Activated T-helper 2 cell treated with anti-CD3 and anti-CD28 coated beads, Interferon-gamma antibody, Interleukin-2, Interleukin-4, amounts not matched to agents 10 μg/mL and 5 μg/mL and 100 μg/mL, durations not matched to agents 14 hours and 24 hours and 36 hours (primary cell): ENCODE measurements at places on chromosomes 5 and 9. TPM values are rescaled to one million over a fixed set of nuclear protein-coding genes. Genes with fewer than 3 reads are reported as not detected.

SMIM15 gene
- 73.2 and 78.3 TPM in 2 replicates for total RNA-seq

NR4A3 gene
- total RNA-seq: 161 and 169 TPM in 2 replicates

ARPC5L gene
- total RNA-seq: 76.4 and 76.7 TPM in 2 replicates

KIF12 gene
- total RNA-seq: not detected in 2 replicates

FABP6 gene
- not detected in 2 replicates for total RNA-seq

C1QTNF3 gene
- 1.5 and 1.7 TPM in 2 replicates for total RNA-seq

FRRS1L gene
- not detected in 2 replicates for total RNA-seq

CEL gene
- 2.0 and 2.1 TPM in 2 replicates for total RNA-seq

MAP1B gene
- total RNA-seq: 0.32 and 0.57 TPM in 2 replicates

STPG3 gene
- 0.48 TPM in 2 replicates for total RNA-seq
